Activated CD4-positive, alpha-beta T cell treated with anti-CD3 and anti-CD28 coated beads, Interleukin-2, amount 50 U/mL, for 24 hours (primary cell): ENCODE measurements at places on chromosomes 12 and 14.

- no peak for DNase-seq
Observed at GRCh38 chr12:55845361-55845760, 2.6 kb upstream of the MMP19 start.

GRCh38 chr12:27531896-27532295 is 7.9 kb downstream of the PPFIBP1 start:
- DNase-seq, result no peak

GRCh38 chr12:40153432-40153831 is 47.6 kb upstream of the SLC2A13 start:
- DNase-seq, result no peak

GRCh38 chr14:105050551-105050897 is 14.7 kb downstream of the GPR132 start:
- DNase-seq, result no peak

- no peak for DNase-seq
Observed at GRCh38 chr12:93668919-93669418, 8.2 kb upstream of the CRADD start.

DNA sequence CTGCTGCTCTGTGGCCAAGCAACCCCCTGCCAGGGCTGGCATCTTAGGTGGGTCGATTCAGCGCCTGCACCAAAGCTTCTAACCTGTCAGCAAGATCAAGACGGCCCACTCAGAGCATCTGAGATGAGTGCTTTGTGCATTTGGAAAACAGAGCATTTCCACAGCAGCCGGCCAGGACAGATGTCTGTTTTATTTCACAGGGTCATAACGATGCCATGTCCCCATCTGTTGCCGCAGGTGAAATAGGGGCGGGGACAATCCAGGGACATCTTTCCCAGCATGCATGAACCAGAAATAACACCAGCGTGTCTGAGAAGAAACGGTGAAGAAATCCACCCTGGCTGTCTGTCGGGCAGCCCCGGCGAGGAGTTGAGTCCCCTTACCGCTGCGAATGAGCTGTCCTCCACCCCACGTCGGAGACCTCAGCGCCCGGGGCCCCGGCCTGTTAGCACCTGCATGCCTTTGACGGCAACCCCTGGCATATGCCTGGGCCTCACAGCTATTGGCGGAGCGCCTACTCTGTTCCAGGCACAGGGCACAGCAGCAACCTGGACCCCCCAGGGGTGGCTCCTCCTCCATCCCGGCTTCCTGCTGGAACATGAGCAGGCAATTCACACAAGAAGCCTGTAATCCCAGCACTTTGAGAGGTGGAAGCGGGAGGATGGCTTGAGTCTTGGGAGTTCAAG is 30.6 kb upstream of the ULK1 start:
- no peak for DNase-seq
